ENCODE measurements at places on chromosomes 6 and 20. TPM values are rescaled to one million over a fixed set of nuclear protein-coding genes. Genes with fewer than 3 reads are reported as not detected.

GSTA1 gene
- total RNA-seq: not detected

DNA sequence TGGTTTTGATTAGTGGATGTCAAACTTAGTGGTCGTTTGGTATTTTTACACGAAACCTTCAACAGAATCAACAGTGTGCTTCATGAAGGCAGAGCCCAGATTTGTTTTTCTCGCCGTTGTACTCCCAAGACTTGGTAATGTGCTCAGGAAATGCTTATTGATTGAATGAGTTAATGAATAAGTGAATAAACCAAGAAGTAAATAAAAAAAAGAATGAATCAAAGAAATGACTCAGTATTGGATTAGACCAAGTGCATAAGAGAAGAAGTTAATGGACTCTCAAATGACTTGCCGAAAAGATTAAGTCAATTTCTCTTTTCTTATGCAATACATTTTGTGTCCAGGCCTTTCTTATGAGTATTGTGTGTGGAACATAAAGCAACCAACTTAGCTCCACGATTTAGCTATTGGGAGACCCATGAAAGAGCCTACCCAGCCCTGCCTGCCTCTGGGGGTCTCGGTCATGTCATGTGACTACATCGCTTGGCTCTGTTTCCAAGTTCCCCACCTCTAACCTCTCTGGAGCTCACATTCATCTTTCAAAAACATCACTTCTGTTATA lies 10.6 kb upstream of the FUCA2 start:
- DNase-seq: no peak

DNA sequence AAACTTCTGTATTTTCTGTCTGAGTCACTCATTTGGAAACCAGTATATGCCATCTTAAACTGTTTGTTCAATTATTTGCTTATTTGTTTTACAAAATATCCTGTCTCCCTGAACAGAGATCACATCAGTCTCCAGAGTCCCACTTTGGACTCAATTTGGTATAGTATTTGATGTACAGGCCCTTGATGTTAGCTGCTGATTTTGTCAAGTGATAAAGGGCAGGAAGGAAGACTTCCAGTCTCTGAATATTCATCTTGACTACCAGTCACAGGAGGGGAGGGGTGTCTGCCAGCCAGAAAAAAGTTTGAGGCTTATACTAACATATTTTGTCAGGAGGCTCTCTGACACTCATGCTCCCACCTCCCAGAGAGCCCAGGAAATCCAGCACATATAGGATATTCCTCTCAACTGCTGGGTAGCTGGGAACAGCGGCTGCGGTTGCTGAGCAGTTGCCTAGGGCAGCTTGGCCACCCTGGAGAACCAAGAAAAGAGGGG lies 376.8 kb upstream of the RUNX2 start:
- no peak for DNase-seq

FOXF2 gene
- 0.75 TPM for total RNA-seq

- DNase-seq: no peak
These were observed 2.8 kb upstream of the KCNQ2 start for GRCh38 chr20:63475209-63475608.

- no peak for DNase-seq
These were observed 1.4 kb downstream of the RREB1 start for GRCh38 chr6:7108964-7109836.

DNA sequence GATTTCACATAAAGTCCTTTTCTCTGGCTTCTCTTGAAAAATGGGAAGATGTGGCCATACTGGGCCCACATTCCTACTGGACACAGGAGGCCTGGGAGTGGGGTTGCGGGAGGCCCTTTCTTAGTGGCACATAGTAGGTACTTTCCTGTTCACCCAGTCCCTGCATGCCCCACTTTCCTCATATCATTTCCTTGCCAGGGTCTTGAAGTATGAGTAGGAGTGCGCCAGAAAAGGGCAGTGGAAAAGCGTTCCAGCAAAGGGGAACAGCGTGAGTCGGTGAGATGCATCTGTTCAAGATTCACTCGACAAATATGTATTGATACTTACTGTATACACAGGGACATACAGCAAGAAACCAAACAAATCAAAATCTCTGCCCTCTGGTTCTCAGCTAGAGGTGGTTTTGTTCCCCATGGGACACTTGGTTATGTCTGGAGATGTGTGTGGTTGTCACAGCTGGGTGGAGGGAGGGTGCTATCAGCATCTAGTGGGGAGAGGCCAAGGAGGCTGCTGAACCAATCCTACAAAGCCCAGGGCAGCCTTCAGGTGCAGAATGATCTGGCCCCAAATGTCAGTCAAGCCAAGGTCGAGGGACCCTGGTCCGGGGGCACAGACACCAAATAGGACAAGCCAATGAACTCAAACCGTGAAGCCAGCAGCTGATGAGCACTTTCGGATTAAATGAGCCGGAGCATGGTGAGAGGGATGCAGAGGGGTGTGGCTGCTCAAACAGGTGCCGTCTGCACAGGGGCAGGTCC lies 151.4 kb downstream of the CEBPB start:
- DNase-seq: no peak

RSPO3 gene
- 1.9 TPM for total RNA-seq

JPH2 gene
- 2.4 TPM for total RNA-seq

TRDN gene
- total RNA-seq: not detected

DNA sequence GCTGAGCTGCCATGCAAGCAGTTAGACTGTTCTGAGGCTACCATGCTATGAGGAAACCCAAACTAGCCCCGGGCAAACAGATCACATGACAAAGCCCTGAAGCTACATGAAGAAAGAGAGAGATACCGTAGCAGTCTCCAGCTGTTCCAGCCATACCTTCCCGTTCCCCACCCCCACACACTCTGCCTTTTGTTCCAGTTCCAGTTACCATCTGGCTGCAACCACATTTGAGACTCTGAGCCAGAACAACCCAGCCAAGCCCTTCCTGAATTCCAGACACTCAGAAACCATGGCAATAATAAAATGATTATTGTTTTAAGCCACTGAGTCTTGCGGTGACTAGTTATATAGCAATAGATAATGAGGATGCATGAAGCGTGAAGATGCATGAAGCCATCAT lies 28.3 kb downstream of the RIN2 start:
- DNase-seq: peak; percentile 90

DNA sequence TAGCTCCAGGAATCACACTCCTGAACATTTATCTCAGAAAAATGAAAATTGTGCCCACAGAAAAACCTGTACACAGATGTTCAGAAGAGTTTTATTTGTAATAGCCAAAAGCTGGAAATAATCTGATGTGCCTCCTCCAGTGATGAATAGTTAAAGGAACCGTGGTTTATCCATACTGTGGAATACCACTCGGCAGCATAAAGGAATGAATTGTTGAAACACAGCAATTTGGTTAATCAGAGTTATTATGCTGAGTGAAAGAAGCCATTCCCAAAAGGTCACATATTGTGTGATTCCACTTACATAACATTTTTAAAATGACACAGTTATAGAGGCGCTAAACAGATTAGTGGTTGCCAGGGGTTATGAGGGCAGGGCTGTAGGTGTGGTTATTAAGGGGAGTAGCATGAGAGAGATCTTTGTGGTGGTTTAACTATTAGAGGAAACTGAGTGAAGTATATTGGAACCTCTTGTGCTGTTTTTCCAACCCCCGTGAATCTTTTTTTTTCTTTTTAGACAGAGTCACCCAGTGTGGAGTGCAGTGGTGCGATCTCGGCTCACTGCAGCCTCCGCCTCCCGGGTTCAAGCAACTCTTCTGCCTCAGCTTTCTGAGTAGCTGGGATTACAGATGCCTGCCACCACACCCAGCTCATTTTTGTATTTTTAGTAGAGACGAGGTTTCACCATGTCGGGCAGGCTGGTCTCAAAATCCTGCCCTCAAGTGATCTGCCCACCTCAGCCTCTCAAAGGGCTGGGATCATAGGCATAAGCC lies 26.2 kb downstream of the PSMF1 start:
- no peak for DNase-seq

- DNase-seq: no peak
These were observed 8.0 kb upstream of the SLC17A3 start for GRCh38 chr6:25882051-25882496.

BCAS4 gene
- 28.0 TPM for total RNA-seq

EEF1A2 gene
- 18.0 TPM for total RNA-seq

DNA sequence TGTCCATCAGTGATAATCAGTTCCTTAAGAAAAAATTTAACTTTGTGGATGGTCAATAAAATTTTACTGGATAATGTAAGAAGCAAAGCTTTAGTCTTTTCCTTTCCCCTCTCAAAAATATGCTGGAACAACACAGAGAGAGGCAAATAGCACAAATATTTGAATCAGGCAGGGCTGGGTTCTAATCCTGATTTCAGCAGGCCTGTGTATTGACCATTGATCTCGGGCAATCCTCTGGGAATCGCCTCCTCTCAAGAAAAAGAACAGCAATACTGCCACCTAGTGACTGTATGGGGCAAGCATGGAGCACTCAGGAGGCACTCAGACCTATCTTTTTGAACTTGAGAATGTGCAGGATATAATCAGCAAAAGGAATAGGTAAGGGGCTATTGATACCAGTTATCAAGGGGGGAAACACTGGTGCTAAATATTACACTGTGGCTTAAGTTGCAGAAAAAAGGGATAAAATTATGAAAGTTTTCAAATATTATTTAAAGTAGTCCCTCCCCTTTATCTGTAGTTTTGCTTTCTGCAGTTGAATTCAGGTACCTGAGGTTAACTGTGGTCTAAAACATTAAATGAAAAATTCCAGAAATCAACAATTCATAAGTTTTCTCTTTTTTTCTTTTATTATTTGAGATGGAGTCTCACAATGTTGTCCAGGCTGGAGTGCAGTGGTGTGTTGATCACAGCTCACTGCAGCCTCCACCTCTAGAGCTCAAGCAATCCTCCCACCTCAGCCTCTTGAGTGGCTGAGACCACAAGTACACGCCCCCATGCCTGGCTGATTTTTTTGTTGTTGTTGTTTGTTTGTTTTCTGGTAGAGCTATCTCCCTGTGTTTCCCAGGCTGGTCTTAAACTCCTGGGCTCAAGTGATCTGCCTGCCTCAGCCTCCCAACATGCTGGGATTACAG lies 91.8 kb upstream of the NHSL1 start:
- DNase-seq: peak; percentile 26

DNA sequence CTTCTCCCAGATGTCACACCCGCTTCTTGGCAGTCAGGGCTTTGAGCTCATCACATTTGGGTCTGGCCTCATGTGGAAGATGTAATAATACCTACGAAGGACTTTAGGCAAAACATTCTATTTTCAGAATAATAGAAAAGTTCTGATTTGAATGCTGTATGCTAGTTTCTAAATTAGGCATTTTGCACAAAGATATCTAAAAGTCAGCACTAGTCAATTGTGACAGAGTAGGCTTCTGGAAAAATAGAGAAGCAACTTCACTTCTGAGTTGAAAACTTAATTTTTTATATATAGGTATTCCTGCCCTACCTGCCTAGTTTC lies 38.3 kb upstream of the CD2AP start:
- no peak for DNase-seq
